ENCODE measurements at places on chromosomes 1 and 21.
A peak's percentile ranks its signal among the peaks of the same experiment; 100 is the strongest.

GRCh38 chr21:33820230-33820770, 95.3 kb downstream of the ATP5PO start:
- no peak for DNase-seq

DNA sequence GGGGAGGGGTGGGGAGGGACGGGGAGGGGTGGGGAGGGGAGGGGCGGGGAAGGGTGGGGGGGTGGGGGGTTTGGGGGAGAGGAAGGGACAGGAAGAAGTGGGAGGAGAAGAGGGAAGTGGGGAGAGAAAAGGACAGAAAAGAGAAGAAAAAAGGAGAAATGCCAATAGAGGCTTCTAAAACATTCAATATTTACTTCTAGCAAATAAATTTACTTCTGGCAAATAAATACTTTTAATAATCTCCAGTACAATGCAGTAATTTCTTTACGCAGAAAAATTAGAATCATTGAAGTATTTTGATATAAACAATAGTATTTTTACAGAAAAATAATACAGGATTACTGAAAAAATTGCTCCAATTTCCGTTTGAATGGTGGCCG, 9.4 kb upstream of the GPR161 start:
- DNase-seq = no peak

DNA sequence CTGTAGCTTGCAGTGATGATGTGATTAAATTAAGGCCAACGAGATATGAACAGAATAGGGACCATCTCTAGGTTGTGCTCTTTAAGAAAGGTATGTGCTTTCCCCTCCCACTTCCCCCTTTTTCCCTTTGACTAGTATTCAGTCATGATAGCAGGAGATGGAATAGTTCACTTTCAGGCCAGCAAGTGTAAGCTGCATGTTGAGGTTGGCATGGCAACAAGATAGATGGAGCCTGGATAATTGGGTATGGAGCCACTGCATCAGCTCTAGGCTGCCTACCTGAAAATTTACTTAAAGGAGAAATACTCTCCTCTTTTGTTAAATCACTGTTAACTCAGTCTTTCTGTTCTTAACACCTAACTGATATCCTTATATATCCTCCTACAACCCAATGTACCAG, 1.5 kb upstream of the CRP start:
- no peak for DNase-seq

DNA sequence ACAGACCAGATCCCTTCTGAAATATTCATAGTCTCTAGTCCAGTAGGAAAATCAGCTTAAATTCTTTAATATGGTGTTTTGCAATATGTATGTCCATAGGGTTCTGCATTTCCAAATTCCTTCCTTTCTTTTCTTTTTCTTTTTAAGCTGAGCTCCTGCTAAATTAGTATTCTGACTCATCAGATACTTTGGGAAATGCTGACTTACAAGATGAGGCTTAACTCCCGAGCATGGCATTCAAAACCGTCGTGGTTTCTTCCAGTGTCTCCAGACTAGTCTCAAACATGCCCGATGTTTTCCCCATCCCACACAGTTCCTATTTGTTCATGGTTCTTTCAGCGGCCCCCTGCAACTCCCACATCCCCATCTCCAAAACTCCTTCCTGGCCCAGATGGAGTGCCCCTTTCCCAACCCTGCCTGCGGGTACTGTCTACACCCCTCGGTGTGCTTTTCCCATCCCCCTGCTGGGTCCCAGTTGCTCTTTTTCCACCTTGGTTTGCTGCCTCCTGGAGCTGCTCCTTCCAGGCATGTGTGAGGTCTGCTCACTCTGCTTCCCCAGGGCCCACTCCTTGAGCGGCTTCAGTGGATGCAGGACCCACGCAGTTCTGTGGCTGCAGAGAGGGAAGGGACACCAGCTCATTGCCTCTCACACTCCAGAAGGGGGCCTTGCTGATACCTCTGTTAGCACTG, 19.5 kb upstream of the ETV3 start:
- DNase-seq = no peak

GRCh38 chr1:159009287-159009686, 420 bp upstream of the IFI16 start:
- DNase-seq = no peak

- no peak for DNase-seq
These were observed 16.5 kb downstream of the MIA3 start for GRCh38 chr1:222634180-222635013.

DNA sequence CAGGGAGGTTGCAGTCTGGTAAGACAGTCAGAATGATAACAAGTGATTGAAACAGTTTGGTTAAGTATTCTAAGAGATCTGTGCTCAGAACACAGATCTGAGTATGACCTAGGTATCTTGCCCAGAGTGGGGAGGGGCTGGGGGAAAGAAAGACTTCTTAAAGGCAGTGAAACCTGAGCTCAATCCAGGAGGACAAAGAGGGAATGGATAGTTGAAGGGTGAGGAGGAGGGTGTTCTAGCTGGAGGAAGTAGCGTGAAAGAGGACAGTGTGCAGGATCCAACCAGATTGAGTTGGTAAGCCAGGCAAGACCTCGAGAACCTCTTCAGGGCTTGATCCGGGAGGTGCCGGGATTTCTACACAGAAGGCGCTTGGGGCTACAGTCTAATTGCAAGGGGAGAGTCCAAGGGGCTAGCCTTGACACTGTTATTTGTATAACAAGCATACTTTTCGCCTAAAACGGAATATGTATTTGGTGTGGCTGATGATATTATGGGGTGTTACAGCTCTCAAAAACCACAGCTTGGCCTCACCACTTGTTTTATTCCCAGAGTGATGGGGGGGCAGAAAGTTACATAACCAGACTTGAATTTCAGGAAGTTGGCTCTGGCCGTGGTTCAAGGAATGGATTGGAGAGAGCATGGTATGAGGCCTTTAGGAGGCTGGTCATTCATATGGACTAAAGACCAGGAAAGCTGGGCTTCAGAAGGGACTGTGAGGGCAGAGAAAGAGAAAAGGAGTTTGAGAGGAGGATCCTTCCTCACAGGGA, 19.1 kb downstream of the RCSD1 start:
- DNase-seq = no peak

DNA sequence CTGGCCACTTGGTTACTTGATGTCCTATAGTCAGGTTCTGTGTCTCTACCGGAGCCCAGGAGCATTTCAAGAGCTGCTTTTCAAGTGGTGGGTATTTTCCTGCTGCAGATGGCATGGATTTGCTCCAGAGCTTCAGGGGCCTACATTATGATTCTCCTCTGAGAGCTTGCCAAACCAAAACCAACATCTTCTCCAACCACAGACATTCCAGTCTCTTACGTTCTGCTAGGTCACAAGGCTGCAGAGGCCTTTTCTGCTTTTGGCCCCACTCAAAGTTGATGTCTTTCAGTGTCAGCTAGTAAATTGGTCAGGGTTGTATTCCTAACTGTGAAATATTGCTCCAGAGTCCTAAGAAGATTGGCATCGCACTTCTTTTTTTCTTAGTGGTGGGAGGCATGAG, 14.7 kb upstream of the AQP10 start:
- DNase-seq = no peak

DNA sequence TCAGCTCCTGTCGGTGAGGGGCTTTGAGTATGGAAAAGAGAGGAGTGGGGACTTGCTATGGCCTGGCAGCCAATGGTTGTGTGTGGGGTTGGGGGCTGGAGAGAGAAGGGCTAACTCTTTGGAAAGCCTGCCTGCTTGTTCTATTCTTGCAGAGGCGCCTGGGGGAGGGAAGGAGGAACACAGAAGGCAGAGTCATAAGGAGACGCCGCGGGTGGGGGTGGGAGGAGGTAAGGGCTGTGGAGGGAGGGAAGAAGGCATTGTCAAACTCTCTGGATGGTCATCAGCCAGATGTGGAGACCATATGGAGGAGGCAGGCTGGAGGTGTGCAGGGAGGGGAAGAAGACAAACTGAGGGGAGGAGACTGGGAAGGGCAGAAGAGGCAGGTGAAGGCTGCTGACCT, 70.0 kb downstream of the PLXNA2 start:
- DNase-seq = no peak

GRCh38 chr1:156407344-156407743, 38.3 kb downstream of the RHBG start:
- DNase-seq = no peak

- DNase-seq = no peak
These were observed 2.1 kb upstream of the PBXIP1 start for GRCh38 chr1:154958036-154958435.

DNA sequence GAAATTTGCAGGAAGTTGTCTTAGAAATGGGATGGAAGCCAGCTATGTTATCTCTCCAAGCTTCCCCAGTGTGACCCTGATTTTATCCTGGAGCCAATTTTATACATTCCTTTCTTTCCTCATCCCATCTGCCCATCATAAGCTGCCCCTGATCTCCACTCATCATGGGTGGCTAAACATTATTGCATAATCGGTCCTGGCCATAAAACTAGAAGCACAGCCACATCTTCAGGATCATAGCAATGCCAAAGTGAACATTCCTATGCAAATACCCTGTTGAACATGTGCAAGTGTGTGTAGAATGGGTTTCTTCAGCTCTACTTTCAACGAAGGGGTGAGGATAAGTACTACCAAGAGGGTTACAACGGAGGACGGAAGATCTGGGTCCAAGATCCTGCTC, 50.6 kb upstream of the COG2 start:
- DNase-seq = no peak

GRCh38 chr21:34921151-34921550, 128.0 kb downstream of the RUNX1 start:
- no peak for DNase-seq

GRCh38 chr1:170518965-170519364, 13.0 kb upstream of the GORAB start:
- DNase-seq = no peak

DNA sequence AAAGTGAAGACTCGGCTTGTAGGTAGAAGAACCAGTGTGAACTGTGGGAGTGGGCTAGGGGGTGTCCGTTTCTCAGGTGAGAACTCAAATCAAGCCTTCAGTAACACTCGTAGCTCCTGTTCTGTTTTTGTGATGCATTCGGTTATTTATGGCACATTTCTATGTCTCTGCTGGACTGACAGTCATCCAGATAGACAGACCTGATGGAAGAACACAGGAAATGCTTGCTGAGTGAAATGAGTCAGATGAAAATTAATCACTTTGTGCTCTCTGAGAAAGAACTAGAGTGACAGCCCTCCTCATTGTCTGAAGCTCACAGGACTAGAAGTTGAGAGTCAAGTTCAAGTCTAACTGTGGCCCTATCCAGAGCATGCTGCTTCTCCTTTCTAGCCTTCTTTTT, 360.1 kb upstream of the PLXNA2 start:
- no peak for DNase-seq

DNA sequence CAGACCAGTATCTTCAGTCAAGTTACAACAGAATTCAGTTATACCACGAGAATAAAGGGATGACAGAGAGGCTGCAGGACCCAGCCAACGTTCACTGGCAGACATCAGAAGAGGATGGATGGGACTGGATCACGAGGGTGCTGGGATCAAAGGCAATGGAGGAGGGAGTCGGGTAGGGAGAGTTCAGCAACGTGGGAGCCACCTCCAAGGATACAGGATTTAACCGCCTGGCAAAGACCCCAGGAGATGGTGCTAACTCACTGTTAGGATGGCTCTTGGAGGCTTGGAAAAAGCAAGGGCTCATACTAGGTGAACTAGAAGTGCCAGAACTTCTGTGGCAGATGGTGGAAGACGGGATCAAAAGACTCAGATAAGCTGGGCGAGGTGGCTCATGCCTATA, 99.1 kb upstream of the DISP3 start:
- no peak for DNase-seq

DNA sequence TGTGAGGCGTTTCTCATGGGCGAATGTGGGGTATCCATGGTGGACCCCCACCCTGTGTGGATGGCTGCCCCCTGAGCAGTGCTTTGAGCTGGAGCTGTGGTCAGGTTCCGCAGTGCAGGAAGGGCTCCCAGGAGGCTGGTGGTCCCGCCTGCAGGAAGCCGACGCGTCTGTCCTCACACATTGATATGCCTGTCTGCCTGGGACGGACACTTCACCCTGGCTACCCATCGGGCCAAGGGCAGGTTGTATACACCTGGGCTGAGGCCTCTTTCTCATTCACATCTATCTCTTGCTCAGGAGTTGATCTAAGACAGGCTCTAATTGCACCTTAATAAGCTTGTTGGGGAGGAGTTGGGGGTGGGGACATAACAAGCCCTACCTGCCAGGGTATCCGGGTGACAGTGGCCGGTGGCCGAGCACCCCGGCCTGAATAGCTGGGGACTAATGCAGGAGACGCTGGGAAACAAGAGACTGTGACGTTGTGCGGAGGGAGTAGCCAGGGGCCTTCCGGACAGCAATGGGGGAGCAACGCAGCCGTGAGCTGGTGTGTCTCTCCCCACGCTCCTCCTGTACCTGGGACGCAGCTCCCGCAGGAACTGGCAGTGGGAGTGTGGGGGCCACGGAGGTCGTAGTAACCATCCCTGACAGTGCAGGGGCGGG, 21.7 kb downstream of the PDXK start:
- no peak for DNase-seq

- DNase-seq = no peak
These were observed 3.2 kb downstream of the TRPM2 start for GRCh38 chr21:44356636-44357035.

- DNase-seq = no peak
These were observed 9.4 kb upstream of the SAMD13 start for GRCh38 chr1:84291882-84292655.

DNA sequence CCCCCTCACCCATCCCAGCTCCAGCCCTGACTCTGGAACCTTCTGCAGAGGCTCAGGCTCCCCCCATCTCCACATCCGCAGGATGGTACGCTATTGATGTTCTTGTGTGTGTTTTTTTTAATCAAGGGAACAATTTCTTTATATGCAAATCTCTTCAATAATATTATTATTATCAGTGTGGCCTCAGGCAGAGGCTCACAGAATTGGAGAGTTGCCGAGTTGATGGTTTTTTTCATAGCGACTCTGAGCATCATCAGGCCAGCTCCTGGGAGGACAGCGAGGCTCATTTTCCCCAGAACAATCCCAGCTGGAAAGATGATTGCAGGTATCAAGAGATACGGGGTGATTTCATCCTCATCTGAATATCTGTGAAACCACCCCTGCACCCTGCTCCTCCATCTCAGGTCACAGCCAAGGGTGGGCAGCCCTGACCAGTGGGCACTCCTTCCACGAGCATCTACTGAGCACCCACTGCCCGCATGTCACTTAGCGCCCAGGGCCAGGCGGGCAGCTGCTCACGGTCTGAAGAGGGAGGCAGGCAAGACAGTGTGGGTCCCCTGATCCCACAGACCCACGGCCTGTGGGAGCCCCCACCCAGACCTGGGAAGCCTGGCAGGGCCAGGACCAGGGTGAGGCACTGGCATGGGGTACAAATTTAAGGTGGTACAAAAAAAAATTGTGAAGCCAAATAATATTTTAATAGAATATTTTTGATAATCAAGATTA, 245.6 kb upstream of the VAMP3 start:
- DNase-seq = peak; percentile 31

GRCh38 chr1:39576016-39576657, 453 bp downstream of the PABPC4 start:
- peak; percentile 75 for DNase-seq

DNA sequence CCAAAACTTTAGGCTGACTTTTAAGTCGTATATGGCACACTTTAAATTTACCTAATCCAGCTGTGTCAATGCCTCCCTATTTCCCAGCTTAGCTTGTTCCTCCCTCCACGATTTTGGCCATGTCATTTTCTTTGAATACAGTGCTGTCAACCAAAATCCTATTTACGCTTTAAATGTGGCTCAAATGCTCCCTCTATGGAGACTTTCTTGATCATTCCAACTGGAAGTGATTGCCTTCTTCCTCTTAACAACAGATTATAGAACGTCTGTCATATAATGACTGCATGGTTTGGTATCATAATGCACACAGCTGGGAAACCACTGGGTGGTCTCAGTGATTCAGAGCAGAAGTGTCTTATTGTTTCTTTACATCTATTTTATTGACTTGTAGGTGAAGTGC, 18.9 kb upstream of the BATF3 start:
- no peak for DNase-seq

- no peak for DNase-seq
These were observed 44.4 kb upstream of the CACHD1 start for GRCh38 chr1:64425521-64425920.

- DNase-seq = no peak
These were observed 67.9 kb upstream of the KIRREL1 start for GRCh38 chr1:157925419-157926166.

Data from activated effector memory CD4-positive, alpha-beta T cell treated with anti-CD3 and anti-CD28 coated beads, Interleukin-2, amount 50 U/mL, for 16 hours (primary cell).